ENCODE measurements at places on chromosomes 13 and 19.

DNA sequence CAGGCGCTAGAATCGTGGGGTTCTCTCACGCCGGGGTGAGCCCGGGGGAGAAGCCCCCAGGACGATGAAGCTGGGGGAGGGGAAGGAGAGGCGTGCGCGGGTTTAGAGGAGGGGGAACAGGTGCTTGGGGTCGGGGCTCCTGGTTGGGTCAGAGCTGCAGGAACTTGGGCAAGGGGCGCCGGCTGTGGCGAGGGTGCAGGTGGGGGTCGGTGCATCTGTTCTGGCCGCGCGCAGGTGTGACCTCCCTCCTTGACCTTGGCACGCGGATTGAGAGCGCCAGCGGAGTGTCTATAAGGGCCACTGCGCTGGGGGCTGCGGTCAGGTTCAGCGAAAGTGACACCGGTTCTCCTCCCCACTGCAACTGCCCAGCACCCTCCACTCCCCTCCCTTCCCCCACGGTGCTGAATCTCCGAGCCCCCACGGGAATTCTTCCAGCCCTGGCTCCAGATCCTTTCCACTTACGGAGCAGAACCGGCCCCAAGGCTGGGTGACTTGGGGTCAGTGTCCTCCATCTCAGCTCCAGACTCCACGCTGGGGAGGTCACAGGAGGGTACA lies 618 bp downstream of the TMEM38A start:
- DNase-seq = peak; percentile 14

- no peak for DNase-seq
Measured at GRCh38 chr13:76556627-76557026, 329.6 kb downstream of the KCTD12 start.

DNA sequence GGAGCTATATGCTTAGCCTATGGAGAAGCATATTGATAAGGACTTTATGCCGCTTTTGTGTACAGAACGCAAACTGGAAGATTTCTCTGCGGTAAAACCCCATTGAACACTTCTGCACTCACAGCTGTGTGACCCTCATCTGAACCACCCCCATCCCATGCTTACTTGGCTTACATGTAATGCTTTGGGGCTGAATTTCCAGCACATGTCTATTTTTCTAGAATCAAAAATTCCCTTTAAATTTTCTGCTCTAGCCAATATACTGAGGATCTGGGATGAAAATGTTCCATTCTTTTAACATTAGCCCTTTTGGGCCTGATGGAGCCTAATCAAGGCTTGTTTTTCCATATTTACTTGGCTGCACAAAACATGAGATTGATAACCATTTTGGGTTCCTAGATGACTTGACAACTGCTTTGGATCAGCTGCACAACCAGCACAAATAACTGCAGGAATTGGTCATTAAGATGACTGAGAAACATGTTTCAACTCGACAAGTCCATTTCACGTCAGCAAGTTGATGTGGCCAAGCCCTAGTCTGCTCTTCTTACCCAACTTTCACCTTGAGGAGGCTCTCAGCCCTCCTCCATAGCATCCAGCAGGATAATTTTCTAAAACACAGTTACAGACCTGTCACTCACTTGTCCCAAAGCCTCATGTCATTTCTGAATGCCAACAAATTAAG lies 52.4 kb downstream of the TNFSF11 start:
- no peak for DNase-seq

GRCh38 chr19:38977445-38978325 lies 2.1 kb upstream of the FBXO17 start:
- no peak for DNase-seq
